ENCODE measurements at places on chromosomes 12 and 14.

GRCh38 chr12:128534906-128535305 lies 267.9 kb downstream of the TMEM132C start:
- no peak for DNase-seq

- DNase-seq: no peak
These were observed 13.8 kb downstream of the STON2 start for GRCh38 chr14:81386290-81386745.

- peak; percentile 29 for DNase-seq
These were observed 23.1 kb upstream of the LRTM2 start for GRCh38 chr12:1797011-1797901.

GRCh38 chr12:110555577-110556406 lies 27.3 kb downstream of the PPTC7 start:
- DNase-seq: no peak

DNA sequence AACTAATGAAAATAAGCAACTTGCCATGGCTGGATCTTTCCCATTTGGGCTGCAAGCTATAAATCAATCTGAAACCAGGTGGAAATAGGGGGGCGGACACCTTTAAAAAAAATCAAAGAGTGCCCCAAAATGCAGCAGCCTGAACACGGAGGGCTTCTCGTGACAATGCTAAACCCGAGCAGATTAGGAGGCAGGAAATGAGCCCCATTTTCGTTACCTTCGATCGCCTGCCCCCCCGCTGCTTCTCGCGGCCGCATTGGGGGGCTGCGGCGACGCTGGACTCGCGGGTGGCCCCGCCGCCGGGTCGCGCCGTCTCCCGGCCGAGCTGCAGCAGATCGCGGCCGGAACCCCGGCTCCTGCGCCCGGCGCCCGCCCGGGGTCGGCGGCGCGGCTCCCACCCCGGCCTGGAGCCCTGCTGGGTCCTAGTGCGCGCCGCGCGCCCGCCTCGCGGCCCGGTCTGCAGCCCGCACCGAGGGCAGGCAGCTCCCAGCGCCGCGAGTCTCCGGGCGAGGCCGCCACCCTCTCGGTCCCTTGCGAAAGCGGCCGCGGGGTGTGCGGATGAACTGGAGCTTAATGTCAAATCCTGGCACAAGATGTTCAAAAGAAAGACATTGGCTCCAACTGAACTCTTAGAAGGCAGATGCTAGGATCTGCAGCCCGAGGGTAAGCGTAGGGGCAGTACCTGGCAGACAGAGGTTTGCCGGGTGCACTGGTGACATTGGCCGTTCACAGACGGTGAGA lies 201.9 kb upstream of the FOXN3 start:
- no peak for DNase-seq

DNA sequence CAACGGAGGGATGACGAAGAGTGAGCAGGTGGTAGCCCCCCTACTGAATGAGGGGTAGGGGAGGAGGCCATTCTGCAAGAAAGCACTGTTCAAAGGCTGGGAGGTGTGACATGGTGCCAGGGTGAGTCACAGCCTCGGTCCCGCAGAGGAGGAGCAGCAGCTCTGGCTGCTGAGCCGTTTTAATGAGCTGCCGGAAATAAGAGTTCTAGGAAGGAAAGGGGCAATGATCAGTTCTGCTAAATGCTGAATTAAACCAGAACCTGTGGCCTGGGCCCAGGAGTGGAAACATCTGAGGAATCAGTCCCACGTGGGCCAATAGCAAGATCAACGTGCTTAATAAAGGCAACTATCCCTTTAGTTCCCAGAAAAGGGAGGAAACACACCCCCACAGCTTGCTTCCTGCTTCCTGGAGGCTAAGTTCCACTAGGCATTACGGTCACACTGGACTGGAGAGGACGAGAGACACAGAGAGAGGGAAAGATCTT lies 3.6 kb downstream of the ABCD4 start:
- no peak for DNase-seq
